ENCODE measurements at places on chromosomes 16 and 17. TPM values are rescaled to one million over a fixed set of nuclear protein-coding genes. Genes with fewer than 3 reads are reported as not detected.

- no peaks in the 10 kb centered on the region for H3K27me3 ChIP-seq
- H3K36me3 ChIP-seq, result no peaks in the 10 kb centered on the region
- H3K27ac ChIP-seq, result no peak overlapping the region
- no peak overlapping the region for H3K4me3 ChIP-seq
- no peak for DNase-seq
- H3K4me1 ChIP-seq, result no peaks in the 10 kb centered on the region
These were observed 226.9 kb downstream of the BCAS3 start for GRCh38 chr17:60904582-60904981.

The CCL3 gene
- total RNA-seq, result 0.98 TPM

- H3K27ac ChIP-seq, result no peak overlapping the region
- H3K36me3 ChIP-seq, result no peaks in the 10 kb centered on the region
- no peak for DNase-seq
- no peaks in the 10 kb centered on the region for H3K4me1 ChIP-seq
- no peak overlapping the region for H3K4me3 ChIP-seq
- H3K27me3 ChIP-seq, result no peaks in the 10 kb centered on the region
These were observed 196.0 kb downstream of the MAF start for GRCh38 chr16:79404571-79404970.

The KCTD5 gene
- 42.1 TPM for total RNA-seq

DNA sequence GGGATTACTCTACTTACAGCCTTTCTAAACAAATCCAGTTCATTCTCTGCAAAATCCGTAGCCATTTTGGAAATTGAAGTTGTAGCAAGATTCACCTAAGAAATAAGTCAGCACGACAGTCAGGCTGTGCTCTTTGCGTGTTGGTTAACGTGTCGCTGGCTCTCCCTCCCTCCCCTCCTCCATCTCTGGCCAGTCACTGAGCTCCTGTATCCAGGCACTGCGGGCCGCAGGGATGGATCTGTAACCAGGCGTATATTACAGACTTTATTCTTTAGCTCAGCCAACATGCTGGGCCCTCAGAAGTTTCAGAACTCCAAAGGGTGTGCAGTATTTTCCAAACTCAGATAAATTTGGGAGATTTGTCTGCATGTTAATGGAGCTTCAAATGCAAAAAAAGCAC is 30.8 kb downstream of the KDM8 start:
- H3K4me1 ChIP-seq, result peaks cover 14% of the 10 kb centered on the region
- no peak overlapping the region for H3K27ac ChIP-seq
- no peaks in the 10 kb centered on the region for H3K27me3 ChIP-seq
- no peak overlapping the region for H3K4me3 ChIP-seq
- DNase-seq, result no peak

DNA sequence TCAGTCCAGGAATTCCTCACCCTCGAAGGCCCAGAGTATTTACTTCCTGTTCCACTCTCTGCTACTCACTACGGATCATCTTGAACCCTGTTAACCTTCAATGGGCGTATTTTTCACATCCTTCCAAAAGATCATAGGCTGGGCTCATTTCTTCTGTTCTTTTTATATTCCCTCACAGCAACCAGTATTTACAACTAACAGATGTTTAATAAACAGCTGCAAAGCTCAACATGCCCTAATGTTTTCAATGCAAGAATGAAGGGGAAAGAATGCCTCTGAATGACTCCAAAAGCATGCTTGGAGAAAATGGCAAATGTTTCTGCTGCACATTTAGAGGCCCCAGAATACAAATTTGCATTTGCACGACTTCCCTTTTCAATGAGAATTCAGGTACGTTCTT is 174.9 kb downstream of the ZFHX3 start:
- no peaks in the 10 kb centered on the region for H3K36me3 ChIP-seq
- no peak overlapping the region for H3K27ac ChIP-seq
- no peak overlapping the region for H3K4me3 ChIP-seq
- peaks cover 30% of the 10 kb centered on the region for H3K4me1 ChIP-seq

The CDT1 gene
- total RNA-seq, result 160 TPM

GRCh38 chr16:50941681-50942080 is 199.8 kb downstream of the CYLD start:
- no peak overlapping the region for H3K27ac ChIP-seq
- H3K27me3 ChIP-seq, result peaks cover 23% of the 10 kb centered on the region
- no peak for DNase-seq
- no peaks in the 10 kb centered on the region for H3K36me3 ChIP-seq

- H3K27ac ChIP-seq, result no peak overlapping the region
- DNase-seq, result no peak
- H3K4me1 ChIP-seq, result no peaks in the 10 kb centered on the region
- no peak overlapping the region for H3K4me3 ChIP-seq
- H3K36me3 ChIP-seq, result no peaks in the 10 kb centered on the region
These were observed 587.3 kb upstream of the CDH5 start for GRCh38 chr16:65779201-65779600.

DNA sequence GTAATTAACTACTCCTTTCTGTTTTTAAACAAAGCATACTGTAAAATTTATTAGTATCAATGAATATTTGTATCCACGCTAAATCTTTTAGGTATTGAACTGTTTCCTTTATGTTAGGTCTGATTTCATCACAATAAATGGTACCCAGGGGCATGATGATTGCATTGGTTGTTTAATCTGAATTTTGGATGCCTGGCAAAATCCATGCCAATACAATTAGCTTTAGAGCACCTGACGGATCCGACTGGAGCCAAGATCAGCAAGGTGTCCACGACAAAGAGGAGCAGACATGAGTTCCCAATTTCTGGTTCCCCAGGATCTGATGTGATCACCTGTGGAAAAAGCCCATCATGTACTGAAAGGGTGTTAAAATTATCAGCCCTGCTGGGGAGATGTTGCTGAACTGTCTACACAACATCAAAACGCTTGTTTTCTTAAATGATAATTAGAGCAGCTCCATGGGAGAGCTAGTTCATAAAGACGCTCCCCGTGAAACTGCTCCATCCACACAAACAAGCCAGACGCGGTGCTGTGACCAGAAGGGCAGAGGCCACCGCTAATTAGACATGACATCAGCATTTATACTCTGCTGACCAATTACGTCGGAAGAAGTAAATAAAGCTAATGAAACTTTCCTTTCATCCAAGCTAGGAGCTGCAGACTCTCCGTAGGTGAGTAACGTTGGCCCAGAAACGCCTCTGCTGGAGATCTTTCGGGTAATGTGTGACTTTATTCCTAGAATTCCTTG is 151.7 kb downstream of the CPPED1 start:
- H3K27ac ChIP-seq, result no peak overlapping the region
- H3K4me1 ChIP-seq, result no peaks in the 10 kb centered on the region
- H3K36me3 ChIP-seq, result no peaks in the 10 kb centered on the region
- no peak overlapping the region for H3K4me3 ChIP-seq
- DNase-seq, result no peak

GRCh38 chr16:56102183-56102686 is 89.1 kb upstream of the GNAO1 start:
- no peaks in the 10 kb centered on the region for H3K36me3 ChIP-seq
- no peak overlapping the region for H3K27ac ChIP-seq
- no peaks in the 10 kb centered on the region for H3K4me1 ChIP-seq
- H3K27me3 ChIP-seq, result peaks cover 29% of the 10 kb centered on the region

The SEPTIN1 gene
- total RNA-seq, result 3.4 TPM

DNA sequence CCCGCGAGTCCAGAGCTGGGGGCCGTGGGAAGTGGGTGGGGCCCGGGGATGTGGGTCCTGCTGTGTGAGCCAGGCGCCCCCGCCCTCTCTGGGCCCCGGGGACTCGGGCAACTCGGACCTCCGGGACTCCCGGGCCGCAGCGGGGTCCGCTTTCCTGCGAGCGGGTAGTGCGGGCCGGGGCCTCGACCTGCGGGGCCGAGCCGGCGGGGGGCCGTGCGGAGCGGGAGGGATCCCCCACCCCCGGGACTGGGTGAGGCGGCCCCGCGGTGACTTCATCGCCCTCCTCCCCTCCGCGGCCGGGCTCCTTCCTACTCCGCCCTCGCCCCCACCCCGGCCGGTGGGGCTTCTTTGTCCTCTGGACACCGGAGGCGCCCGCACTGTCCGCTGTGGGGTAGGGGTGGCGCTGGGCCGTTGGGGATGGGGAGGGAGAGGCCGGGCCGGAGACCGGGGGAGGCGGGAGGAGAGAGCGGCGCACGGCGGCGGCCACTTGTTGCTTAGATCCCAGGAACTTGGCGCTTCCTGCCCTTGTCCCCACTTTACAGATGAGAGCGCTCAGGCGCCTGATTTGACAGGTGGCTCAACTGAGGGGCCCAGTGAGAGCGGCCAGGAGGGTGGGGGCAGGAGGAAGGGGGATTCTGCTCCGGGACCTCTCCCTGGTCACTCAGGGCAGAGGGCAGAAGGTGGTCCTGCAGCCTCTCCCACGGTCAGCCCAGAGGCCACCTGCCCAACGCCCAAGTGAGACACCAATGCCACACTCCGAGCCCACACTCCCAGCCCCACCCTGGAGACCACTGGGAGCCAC is 874 bp downstream of the CMTM3 start:
- H3K4me3 ChIP-seq, result peak overlapping the region; percentile 62
- no peak for DNase-seq
- peak overlapping the region; percentile 70 for H3K27ac ChIP-seq
- H3K36me3 ChIP-seq, result peaks cover 4% of the 10 kb centered on the region

GRCh38 chr17:81132197-81132540 is 33.1 kb upstream of the PVALEF start:
- no peak overlapping the region for H3K27ac ChIP-seq
- no peak overlapping the region for H3K4me3 ChIP-seq
- no peaks in the 10 kb centered on the region for H3K27me3 ChIP-seq
